ENCODE measurements at places on chromosomes 4 and X. TPM values are rescaled to one million over a fixed set of nuclear protein-coding genes. Genes with fewer than 3 reads are reported as not detected.

The CCDC160 gene
- not detected for total RNA-seq

GRCh38 chr4:13522282-13523104, 21.8 kb downstream of the NKX3-2 start:
- no peak overlapping the region for H3K27ac ChIP-seq
- H3K27me3 ChIP-seq: peaks cover 69% of the 10 kb centered on the region

- no peaks in the 10 kb centered on the region for H3K27me3 ChIP-seq
- H3K27ac ChIP-seq: no peak overlapping the region
- H3K4me1 ChIP-seq: peaks cover 9% of the 10 kb centered on the region
- no peak for DNase-seq
Observed at GRCh38 chrX:68571610-68572311, 72.9 kb downstream of the YIPF6 start.

DNA sequence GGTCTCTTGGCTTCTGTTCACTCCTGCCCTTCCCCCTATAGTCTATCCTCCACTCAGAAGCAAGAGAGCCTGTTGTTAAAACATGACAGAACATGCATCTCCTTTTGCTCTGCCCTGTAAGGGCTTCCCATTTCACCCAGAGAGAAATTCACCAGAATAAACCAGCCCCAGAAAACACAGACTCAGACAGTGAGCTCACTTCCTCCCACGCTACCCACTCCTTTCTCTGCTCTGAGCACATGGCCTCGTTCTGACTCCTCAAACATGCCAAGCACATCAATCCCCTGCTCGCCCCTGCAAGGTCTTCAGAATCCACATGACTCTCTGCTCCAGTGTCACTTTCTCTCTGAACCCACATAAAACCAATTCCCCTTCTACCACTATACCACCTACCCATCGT, 50.4 kb downstream of the MID1 start:
- no peak for DNase-seq
- no peaks in the 10 kb centered on the region for H3K4me1 ChIP-seq
- no peaks in the 10 kb centered on the region for H3K27me3 ChIP-seq
- H3K4me3 ChIP-seq: no peak overlapping the region

DNA sequence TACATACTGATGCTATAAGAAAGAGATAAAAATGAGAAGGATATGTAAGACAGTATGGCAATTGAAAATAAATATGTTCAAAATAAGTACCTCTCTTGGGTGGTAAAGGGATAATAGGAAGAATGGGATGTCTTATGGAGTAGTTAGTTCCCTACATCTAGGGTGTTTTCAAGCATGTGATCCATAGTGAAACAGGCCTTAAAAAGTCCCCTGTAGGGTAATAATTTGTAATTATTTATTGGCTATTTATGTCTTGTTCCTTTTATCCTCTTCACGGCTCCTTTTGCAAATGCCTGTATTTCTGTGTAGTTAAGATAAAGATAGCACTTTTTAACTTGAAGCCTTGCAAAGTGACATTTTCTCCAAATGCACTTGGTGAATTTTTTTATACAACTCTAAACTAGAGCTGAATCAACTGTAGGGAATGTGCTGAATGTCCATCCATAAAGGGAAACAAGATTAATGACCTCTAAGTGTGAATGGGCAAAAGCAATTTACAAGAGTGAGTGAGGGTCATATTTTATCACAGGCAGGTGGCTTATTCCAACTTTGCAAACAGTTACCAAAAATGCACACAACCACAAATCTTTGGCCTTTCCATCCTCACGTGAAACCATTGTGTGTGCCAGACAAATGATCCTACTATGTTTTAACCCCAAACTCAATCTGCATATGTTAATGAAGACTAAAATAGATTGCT, 299.0 kb downstream of the KCNIP4 start:
- H3K36me3 ChIP-seq: no peaks in the 10 kb centered on the region
- H3K27me3 ChIP-seq: no peaks in the 10 kb centered on the region
- H3K4me3 ChIP-seq: no peak overlapping the region
- no peak for DNase-seq
- no peak overlapping the region for H3K27ac ChIP-seq
- no peaks in the 10 kb centered on the region for H3K4me1 ChIP-seq

DNA sequence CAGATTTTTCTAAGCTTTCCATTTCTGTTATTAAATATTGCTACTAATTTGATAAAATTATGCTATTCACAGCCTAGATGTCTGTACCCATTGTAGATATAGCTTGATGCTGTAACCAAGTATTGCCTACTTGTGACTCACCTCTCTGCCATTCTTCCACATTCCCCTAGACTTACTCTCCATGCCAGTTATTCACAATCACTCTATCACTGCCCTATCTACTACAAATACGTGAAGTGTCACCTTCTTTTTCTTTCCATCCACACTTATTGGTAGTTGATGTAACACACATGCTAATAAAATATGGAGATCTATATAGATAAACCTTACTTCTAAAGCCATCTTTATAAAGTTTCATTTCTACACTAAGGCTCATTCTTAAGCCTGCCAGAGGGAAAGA, 179.4 kb upstream of the PACRGL start:
- no peaks in the 10 kb centered on the region for H3K4me1 ChIP-seq
- H3K4me3 ChIP-seq: no peak overlapping the region
- no peak overlapping the region for H3K27ac ChIP-seq

DNA sequence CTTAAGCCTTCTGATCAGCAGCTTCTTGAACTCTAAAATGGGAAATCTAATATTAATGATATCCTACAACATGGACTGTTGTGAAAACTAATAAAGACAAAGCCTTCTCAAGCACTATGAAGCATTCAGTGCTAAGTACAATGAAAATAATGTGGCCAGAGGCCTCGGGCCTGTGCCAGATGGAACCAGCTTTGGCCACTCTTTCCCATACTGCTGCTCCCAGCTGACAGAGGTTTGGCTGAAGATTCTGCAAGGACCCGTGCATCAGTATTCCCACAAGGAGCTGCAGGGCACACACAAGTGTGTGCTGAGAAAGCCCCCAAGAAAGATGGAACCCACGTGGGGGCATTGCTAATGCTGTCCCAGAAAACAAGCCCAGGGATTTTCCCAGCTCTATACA, 60.5 kb upstream of the RPL34 start:
- no peak overlapping the region for H3K4me3 ChIP-seq
- peaks cover 4% of the 10 kb centered on the region for H3K4me1 ChIP-seq
- no peaks in the 10 kb centered on the region for H3K36me3 ChIP-seq
- H3K27ac ChIP-seq: no peak overlapping the region
- DNase-seq: no peak

- no peak overlapping the region for H3K4me3 ChIP-seq
- H3K36me3 ChIP-seq: no peaks in the 10 kb centered on the region
- H3K27me3 ChIP-seq: no peaks in the 10 kb centered on the region
Observed at GRCh38 chrX:35244796-35245508, 302.4 kb downstream of the FAM47B start.
